ENCODE measurements at places on chromosomes 13 and 19.

DNA sequence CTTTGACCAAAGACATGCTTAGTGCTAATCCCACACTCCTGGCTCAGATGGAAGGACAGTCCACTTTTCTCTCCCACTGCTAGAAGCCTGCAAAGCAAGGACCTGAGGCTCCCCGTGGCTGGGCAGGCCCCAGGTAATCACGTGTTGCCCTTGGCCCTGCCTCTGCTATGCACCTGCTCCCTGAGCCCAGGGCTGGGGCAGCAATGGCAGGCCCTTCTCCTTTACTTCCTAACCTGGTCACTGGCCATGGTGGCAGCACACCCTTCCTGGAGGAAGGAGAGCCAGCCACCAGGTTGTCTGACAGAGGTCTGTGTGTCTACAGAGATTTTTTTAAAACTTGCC lies 27.9 kb upstream of the ZNF492 start:
- DNase-seq = peak; percentile 66

DNA sequence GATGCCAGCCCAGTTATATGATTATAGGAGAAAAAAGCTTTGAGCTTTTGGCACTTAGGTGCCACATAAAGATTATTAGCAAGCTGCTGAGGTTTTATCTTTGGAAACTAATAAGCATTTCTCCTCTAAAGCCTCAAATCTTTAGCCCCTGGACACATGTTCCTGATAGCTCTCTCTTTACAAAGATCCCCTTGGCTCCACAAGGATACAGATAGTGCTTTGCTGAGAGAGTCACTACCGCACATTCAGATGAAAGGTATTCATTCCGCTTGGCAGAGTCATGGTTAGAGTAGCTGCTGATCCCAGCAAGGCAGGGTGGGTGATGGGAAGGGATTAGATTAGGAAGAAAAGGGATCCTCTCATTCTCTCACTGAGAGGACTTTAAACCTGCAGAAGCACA lies 28.2 kb upstream of the PSG7 start:
- no peak for DNase-seq

GRCh38 chr13:111503376-111503775 lies 182.9 kb downstream of the TEX29 start:
- no peak for DNase-seq

GRCh38 chr19:32624410-32624809 lies 43.4 kb downstream of the PDCD5 start:
- DNase-seq = no peak

DNA sequence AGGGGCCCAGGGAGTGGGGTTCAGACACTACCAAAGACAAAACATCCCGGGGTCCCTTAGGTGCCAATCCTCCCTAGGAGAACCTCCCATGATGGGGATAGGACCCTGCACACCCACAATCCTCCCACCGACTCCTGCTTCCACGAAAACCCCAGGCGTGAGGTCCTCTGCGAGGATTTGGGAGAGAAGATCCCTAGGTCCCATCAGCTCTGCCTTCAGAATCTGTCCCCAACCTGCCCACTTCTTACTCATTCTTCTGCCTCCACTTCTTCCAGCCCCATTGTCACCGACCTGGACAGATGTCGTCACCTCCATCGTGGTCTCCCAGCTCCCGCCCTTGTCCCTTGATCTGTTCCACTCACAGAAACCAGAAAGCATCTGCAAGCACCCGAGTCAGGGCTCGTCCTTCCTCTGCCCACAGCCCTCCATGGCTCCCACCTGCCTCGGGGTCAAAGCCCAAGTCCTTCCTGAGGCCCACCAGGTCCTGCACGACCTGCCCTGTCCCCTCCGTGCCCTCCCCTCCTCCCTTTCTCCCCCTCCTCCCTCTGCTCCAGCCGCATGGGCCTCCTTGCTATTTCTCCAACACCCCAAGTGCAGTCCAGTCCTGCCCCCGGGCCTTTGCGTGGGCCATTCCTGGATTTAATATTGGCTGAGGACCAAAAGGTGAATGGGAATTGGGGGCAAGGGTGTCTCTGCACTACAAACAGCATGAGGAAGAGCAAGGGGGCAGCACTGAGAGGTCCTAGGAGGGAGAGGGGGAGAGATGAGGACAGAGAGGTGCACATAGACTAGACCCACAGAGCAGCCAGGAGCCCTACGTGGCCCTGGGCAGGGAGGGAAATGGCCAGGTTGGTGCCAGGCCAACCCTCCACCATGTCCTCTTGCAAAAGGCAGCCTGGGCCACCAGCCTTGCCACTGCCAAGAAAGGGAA lies 51.3 kb downstream of the PTPRS start:
- DNase-seq = no peak

- no peak for DNase-seq
Observed at GRCh38 chr19:3575260-3575741, 2.6 kb downstream of the HMG20B start.

- DNase-seq = no peak
Observed at GRCh38 chr13:70527599-70527998, 419.3 kb upstream of the KLHL1 start.

DNA sequence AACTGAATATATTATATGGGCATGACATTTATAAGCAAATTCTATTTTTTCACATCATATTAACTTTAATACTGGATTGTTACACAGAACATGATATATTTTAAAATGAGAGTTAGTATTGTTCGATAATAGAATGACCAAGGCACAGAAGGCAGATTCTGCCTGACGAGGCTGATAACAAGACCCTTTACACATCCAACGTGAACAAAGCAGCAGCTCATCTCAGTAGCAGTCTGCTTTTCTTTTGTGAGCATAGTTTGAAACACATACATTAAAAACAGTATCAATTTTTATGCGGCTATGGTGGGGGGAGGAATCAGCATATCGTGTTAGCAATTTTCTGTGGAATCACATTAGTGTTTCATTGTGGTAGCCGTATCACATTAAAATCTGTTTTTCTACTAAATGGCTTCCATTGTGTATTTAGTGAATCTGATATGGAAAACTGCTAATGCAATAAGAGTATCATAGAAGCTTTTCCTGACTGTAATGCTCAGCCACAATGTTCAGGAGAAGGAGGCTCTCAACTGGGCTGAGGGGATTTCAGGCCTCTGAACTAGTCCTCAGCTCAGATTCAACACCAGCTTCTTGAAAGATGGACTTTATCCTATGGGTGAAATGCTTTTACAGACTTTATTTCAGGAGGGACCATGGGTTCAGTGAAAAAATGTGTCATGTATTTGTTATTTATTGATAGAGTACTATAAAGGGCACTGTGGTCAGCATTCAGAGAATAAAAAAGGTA lies 4.0 kb downstream of the SMAD9 start:
- no peak for DNase-seq

DNA sequence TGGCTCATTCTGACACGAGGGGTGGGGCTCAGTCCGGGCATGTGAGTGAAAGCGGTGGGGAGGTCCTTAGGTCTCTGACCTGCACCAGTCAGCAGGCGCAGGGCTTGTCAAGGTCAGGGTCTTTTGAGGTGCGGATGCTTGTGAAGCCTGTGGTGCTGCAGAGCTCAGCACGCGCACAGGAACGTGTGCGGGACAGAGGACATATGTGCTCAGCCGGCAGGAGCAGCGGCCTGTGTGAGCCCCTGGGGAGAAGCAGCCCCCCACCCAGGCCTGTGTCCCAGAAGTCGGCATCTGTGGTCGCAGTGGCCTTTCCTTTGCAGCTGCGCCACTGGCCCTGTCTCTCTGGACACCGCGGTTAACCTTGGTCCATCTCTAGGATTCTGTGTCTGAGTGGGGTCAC lies 30.9 kb downstream of the ATP4B start:
- DNase-seq = no peak

DNA sequence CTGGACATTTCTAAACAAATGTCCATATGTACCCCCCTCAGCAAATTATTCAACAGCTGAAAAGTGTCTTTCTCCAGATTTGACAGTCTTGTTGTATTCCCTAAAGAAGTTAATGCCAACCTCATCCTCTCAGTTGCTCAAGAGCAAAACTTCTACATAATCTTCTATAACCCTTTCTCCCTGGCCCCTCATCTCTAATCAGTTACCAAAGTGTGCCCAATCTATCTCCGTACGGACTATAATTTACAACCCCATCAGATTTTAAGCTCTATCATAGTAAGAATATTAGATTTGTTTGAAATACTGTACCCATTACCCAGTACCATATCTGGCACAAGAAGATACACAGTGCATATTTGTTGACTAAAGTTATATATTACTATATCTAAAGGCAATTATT lies 101.5 kb downstream of the FGF14 start:
- DNase-seq = no peak

DNA sequence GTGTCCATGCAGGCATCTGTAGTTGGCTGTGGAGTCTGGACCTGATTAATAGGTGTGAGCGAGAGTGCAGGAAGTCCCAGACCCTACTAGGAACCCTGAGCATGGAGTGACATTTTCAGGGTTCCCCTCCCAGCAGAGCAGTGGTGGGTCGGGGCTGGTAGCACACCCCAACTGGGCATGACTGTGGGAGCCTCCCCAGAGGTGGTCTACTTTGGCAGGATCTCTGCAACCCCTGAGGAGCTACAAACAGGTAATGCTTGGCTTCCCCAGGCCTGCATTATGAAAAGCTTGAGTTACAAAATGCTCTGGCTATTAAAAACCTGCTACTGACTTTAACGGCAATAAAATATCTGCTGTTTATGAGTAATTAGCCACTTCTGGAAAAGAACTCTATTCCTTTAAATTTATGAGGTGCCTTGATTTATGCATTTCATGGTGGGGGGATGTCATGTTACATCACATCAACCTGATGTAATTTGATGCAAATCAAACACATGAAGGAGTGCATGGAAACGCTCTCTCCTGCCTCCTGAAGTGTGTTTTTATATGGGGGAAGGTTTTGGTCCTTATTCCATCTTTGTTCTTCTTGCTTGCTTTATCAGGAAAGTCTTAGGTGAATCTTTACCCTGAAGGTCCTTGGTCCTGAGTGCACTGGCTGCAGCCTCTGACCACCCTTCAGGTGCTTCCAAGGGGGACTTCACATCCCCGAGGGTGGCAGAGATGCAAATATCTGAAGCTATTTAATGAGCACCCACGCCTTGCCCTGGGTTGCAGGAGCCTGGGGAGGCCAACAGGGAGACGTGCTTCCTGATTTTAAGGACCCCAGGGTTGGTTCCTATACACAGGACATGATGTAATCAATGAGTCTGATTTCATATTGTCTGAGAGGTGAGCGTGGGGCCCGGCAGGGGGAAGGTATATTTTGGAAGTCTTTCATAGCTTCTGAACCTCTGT lies 54.0 kb downstream of the ZNF536 start:
- no peak for DNase-seq

DNA sequence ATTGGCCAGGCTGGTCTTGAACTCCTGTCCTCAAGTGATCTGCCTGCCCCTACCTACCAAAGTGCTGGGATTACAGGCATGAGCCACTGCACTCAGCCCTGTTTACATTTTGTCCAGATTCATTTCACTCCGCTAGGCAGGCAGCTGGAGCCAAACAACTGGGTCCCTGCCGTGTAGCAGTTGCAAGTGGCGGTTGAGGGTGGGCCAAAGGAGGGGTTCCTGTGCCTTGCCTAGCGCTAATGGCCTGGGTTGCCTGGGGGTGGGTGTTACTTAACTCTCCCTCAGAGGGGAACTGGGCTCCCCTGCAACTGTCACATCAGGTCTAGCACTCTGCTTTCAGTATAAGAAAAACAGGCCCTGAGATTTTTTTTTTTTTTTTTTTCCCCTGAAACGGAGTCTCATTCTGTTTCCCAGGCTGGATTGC lies 7.4 kb downstream of the ACP5 start:
- no peak for DNase-seq

- DNase-seq = no peak
Observed at GRCh38 chr13:111584101-111584672, 263.7 kb downstream of the TEX29 start.

GRCh38 chr19:17889609-17890214 lies 18.0 kb downstream of the SLC5A5 start:
- DNase-seq = no peak

GRCh38 chr19:1076951-1077350 lies 10.0 kb downstream of the ARHGAP45 start:
- DNase-seq = no peak
